Jurkat, Clone E6-1 (cell line): ENCODE measurements at places on chromosomes 5 and 9.
A peak's percentile ranks its signal among the peaks of the same experiment; 100 is the strongest.

DNA sequence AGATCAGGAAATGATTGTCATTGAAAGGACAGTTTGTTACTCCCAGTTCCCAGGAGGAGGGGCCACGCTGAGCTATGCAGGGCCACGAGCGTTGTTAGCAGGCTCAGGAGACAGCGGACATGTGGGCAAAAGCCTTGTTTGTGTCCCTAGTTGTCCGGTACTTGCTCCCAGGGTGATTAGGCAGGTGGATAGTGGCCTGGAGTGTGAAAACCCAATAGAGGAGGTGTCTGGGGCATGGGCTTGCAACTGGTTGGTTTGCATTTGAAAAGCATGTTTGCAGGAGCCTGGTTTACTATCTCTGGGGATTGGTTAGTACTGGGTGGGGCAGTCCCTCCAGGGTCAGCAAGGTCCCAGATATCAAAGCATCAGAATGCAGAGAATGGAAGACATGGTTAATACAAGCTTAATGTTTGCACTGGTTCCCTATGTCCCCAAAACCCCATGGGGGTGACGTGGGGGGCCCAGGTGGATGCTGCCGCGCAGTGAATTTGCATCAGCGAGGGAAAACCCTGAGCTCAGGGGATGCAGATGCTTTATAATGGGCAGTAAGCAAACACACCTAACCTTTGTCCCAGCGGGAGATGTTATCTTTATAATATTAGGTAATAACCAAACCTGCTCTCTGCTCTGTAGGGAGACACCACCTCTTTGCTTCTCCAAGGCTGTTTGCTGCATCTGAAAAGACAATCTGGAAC is 39.7 kb downstream of the ROPN1L start:
- no peak for DNase-seq

- DNase-seq, result peak; percentile 58
These were observed 55.8 kb upstream of the SHC3 start for GRCh38 chr9:89234205-89235067.

GRCh38 chr9:92971121-92971520 is 23.8 kb downstream of the FGD3 start:
- no peak for DNase-seq

DNA sequence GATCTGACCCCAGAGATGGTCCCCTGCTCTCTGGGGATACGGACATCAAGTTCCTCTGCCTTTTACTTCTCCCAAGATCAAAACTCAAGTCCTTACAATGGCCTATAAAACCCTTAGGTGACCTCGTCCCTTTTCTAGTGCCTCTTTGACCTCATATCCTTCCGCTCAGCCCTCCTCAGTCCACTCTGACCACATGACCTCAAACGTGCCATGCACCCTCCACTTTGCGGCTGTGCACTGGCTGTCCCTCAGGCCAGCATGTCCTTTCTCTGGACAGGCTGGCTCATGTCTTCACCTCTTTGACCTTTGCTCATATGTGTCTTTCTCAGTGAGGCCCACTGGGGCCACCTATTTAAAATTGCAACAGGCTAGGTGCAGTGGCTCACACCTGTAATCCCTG is 14.7 kb downstream of the TRMO start:
- no peak for DNase-seq
